Stimulated activated CD4-positive, alpha-beta T cell treated with anti-CD3 and anti-CD28 coated beads, Interleukin-1b, Interleukin-23, amount 100 ng/mL, for 1 hour (primary cell): ENCODE measurements at places on chromosomes 7 and 10.

DNA sequence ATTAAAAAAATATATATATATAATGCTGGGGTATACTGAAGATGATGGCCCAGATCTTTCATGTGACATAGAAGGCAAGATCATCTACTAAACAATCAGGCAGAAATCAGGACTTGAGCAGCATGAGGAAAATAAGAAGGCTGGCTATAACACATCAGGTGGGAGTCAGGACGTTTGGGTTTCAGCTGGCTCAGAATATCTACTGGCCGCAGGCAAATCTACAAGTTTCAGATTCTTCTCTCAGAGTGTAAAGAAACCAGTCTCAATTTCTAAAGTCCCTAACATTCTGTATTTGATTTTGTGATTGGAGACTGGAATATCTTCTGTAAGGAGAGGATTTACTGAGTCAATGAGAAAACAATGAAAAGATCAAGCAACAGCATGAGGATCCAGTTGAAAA lies 37.7 kb upstream of the FAM3C start:
- no peak for DNase-seq

- DNase-seq: no peak
Measured at GRCh38 chr7:3578399-3578798, 277.3 kb downstream of the SDK1 start.

DNA sequence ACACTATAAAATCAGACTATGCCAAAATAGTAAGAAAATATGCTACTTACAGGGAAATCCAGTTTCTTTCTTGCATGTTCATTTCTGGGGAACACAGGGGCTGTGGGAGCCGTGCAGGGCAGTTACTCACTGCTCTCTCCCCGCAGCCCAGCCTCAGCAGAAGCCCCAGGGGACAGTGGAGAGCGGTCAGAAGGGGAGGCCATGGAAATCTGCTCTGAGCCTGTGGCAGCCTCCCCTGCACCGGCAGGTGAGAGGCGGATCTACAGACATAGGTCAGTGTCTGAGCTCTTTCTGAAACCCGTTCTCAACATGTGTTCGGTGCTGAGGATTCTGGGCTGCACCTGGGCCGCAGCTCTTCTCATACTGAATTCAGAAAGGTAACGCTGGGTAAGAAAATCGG lies 2.9 kb downstream of the ZNF511 start:
- no peak for DNase-seq

- no peak for DNase-seq
Measured at GRCh38 chr10:118980135-118980865, 49.2 kb upstream of the NANOS1 start.

DNA sequence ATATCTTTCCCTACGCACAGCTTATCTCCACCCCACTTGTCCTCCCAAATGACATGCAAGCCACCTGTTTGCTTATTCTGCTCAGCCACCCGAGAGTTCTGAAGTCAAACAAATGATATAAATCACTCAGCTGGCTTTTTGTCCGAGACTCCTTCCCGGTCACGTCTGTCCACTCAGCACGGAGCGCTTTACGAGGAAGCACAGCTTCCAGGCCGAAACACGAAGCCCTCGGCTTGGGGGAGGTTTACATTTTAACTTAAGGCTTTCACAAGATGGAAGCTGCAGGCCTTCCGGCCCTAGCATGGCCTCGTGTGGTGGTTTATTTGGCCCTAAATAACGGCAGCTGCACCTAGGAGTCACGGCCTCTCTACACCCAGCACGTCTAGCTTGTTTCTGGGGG lies 60.1 kb upstream of the GNA12 start:
- DNase-seq: no peak
